ENCODE measurements at places on chromosomes 1 and 21.

DNA sequence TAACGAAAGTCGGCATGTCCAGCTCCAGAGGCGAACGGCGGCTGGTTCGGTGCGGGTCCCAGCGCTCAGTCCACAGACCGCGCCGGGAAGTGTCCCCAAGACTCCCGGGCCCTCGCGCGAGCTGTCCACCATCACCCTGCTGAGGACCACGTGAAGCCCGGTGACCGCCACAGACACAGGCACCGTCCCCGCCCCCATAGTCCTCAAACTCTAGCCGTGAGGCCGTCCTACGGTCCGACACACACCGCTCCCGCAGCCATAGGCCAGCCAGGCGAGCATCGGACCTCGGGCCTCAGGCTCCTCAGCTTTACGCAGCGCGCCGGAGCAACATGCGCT lies 535 bp downstream of the SETD4 start:
- no peak for DNase-seq

DNA sequence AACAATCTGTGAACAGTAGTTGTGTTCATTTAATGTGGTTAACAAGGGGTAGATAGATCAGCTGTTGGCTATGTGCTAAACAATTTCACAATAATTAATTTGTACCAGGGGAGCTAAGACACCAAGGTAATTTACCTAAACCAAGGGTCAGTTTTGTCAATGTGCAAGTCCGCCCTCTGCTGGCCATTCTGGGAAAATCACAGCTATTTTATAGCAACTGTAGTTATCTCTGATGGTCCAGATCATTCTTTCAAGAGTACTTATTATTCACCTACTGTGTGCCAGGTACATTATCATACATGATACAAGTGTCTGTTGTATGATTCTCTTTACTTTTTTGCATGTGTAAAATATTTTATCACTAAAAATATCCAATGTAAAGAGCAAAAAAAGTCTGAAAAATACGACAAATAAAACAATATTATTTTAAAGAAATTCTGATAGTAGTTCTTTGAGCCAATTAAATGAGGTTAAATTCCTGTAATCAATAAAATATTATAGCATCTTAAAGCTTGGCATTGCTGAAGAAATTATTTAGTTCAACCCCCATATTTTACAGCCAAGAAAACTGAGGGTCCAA lies 312.3 kb upstream of the FAM78B start:
- no peak for DNase-seq

GRCh38 chr1:70483342-70483741 lies 72.3 kb downstream of the CTH start:
- no peak for DNase-seq

GRCh38 chr1:91006113-91006908 lies 15.5 kb downstream of the ZNF644 start:
- no peak for DNase-seq

DNA sequence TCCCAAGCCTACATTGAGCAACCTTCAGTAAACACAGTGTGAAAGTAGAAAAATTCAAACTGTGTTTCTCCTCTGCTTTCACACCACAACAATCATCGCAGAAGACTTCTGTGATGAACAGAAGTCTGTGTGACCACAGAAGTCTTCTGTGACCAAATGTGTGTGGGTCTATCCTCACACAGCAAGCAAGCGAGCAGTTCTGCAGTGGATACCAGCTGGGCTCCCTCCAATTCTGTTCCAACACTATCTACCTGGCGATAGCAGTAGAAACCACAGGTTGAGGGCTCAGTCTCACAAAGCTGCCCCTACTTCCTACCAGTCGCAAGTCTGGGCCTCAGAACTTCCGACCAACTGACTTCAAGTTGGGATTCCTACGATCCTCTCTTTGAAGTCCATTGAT lies 21.0 kb upstream of the RAP1A start:
- no peak for DNase-seq

Data from osteoblast (primary cell).